Cardiac atrium fibroblast (primary cell): ENCODE measurements at places on chromosomes 13 and 19. TPM values are rescaled to one million over a fixed set of nuclear protein-coding genes. Genes with fewer than 3 reads are reported as not detected.

FCER2 gene
- not detected in 2 replicates for total RNA-seq

POLR1D gene
- total RNA-seq = 96.1 and 112 TPM in 2 replicates

SLC6A16 gene
- total RNA-seq = 0.97 TPM in 1 of 2 replicates, not detected in the other

MCF2L gene
- 5.2 and 5.8 TPM in 2 replicates for total RNA-seq

ZNF534 gene
- total RNA-seq = not detected in 2 replicates

LYPD3 gene
- total RNA-seq = under 0.01 TPM in 1 of 2 replicates, not detected in the other
